Activated CD4-positive, alpha-beta T cell treated with anti-CD3 and anti-CD28 coated beads for 24 hours (primary cell): ENCODE measurements at places on chromosomes 3 and 15.

DNA sequence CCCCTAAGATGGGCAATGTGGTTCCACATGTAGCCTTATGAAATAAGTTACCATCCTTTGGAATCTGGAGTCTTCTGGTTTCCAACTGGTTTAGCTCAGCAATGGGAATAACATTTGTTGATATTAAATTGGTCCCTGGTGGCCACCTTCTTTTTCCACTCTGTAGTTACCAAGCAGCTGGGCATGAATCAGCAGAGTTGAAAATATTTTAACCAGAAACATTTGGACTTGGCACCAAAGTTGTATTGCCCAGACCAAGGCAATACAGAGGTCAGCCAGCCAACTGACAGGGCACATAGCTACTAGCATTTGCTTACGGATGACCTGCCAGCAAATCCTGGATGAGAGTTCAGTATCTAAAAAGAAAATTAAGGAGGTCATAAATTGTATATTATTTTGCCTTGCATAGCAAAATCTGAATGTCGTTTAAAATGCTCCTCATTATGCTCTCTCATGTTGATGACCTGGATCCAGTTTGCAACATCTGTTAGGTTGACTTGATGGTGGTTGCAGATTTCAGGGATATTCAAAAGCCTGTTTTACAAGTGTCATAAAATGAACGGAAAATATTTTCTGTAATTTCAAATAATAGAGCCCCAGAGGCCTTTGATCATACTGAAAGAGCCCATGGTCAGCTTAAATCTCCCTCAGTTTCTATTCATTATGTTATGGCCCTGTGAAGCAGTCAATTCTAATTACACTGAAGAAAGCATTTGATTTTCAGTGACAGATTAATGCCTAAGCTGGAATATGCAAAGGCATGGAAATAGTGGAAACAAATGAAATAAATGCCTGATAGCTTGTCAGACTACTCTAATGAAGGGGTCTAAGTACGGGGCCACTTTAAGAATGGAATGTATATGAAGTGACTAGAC lies 54.6 kb downstream of the PPM1L start:
- no peak for DNase-seq

GRCh38 chr15:45665261-45665660 lies 30.4 kb downstream of the SQOR start:
- DNase-seq, result no peak

- DNase-seq, result no peak
Observed at GRCh38 chr3:187497052-187497451, 128.9 kb downstream of the RTP4 start.

GRCh38 chr3:53235545-53235944 lies 20.3 kb downstream of the TKT start:
- DNase-seq, result no peak
